NCI-H2081 treated with DMSO at 0.1 percent for 48 hours (cell line): ENCODE measurements at places on chromosomes 3 and 15.

- no peak for DNase-seq
Observed at GRCh38 chr15:67118808-67119207, 53.4 kb downstream of the SMAD3 start.

- DNase-seq = no peak
Observed at GRCh38 chr15:77060546-77060945, 10.4 kb downstream of the TSPAN3 start.

DNA sequence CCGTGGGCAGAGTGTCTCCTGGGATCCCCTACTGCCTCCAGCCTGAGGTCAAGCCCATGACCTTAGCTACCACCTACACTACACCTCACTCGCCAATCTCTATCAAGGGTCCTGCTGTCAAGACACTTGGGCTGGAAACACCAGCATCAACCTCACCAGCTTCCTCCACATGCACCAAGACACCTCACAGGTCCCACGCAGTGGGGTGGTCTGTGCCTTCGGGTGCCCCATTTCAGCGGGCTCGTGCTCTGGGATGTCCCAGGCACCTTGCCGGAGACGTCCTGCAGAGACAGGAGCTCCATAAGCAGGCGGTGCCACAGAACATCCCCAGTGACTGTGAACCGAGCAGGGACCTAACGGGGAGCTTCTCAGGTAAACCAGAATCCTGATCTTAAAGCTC lies 20.0 kb downstream of the CYFIP1 start:
- no peak for DNase-seq

- DNase-seq = no peak
Observed at GRCh38 chr15:35306361-35306981, 221.4 kb upstream of the NANOGP8 start.

GRCh38 chr3:166570102-166570501 lies 732.9 kb upstream of the BCHE start:
- no peak for DNase-seq

GRCh38 chr3:20125897-20126296 lies 60.1 kb downstream of the SGO1 start:
- no peak for DNase-seq

DNA sequence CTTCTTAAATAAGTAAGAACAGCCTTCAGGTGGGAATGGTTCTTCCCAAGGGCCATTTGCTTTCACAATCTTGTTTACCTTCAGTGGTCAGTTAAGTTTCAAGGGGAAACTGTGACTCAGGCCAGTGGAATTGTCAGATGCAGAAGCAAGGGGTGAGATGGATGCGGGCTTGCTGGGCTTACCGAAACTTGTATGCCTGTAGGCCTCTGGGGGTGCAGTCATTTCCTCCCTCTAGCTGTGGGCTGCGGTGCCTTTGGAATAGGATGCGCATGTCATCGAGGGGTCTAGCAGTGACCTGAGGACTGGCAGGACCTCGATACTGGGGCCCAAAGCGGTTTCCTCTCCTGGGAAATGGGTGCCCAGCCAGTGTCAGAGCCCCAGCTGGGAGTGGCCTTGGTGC lies 121.6 kb downstream of the EEFSEC start:
- DNase-seq = no peak

DNA sequence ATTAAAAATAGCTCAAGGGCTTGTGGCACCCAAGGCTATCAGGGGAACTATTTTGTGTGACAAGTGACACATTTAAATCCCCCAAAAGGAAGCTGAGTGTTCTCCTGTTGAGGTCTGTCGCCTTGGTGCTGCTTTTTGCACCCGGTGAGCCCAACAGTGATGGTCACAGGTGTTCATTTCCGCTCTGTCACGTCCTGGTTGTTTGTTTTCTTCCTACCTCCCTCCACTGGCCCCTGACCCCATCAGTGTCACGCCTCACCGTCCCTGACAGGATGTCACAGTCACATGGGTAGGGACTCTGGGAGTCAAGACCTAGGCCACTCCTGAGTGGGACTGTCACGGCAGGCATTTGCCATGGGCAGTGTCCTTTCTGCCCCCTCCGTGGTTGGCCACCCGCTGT lies 11.2 kb downstream of the SLCO3A1 start:
- DNase-seq = no peak

GRCh38 chr15:98755781-98756180 lies 107.4 kb downstream of the IGF1R start:
- no peak for DNase-seq

- DNase-seq = no peak
Observed at GRCh38 chr3:146241523-146242240, 9.2 kb downstream of the PLSCR4 start.

DNA sequence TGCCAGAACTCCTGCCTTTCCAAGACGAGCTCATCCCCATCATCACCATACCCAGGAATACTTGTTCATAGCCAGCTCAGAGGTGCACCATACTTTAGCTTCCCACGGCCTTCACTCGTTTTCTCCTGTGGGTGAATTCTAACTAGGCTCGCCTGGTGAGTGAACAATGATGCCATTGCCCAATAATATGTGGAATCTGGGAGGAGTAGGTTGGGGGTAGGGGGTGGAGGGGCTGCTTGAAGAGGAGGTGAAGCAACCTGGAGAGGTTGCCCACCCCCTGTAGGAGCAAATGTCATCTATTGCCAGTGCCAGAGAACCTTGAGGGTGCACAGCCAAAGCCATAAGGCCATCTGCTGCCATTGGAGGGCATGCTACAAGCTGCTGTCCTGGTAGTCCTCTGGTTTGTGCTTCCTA lies 592 bp upstream of the ZNF445 start:
- DNase-seq = no peak

- DNase-seq = no peak
Observed at GRCh38 chr3:2706144-2706835, 403.9 kb downstream of the IL5RA start.

DNA sequence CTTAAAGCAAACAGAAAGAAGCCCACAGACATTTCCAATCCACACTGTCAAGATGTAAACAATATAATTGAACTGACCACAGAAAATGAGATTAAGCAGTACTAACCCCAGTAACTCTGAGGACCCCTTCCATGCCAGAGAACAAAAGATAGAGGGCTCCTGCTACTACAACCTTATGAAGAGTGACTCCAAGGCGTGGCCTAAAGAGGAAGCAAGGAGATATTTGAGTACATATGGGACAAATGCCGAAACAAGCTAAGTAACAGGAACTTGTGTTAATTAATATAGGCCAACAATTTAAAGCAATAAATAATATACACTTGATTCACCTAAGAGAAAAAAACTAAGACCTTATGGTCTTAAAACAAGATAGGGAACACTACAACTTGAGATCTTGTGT lies 25.0 kb upstream of the VPS39 start:
- DNase-seq = no peak

- DNase-seq = no peak
Observed at GRCh38 chr3:178960181-178960580, 111.4 kb downstream of the ZMAT3 start.

DNA sequence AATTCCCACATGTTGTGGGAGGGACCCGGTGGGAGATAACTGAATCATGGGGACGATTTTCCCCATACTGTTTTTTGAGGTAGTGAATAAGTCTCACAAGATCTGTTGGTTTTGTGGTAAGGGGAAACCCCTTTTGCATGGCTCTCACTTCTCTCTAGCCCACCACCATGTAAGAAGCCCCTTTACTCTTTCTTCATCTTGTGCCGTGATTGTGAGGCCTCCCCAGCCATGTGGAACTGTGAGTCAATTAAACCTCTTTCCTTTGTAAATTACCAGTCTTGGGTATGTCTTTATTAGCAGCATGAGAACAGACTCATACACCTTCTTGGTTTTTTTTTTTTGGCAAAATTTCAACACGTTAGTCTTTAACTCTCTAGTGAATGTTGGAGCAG lies 18.1 kb downstream of the ARL8B start:
- DNase-seq = no peak

- DNase-seq = no peak
Observed at GRCh38 chr15:70875001-70875782, 17.0 kb downstream of the THAP10 start.

GRCh38 chr3:14274612-14274936 lies 96.0 kb downstream of the LSM3 start:
- no peak for DNase-seq

DNA sequence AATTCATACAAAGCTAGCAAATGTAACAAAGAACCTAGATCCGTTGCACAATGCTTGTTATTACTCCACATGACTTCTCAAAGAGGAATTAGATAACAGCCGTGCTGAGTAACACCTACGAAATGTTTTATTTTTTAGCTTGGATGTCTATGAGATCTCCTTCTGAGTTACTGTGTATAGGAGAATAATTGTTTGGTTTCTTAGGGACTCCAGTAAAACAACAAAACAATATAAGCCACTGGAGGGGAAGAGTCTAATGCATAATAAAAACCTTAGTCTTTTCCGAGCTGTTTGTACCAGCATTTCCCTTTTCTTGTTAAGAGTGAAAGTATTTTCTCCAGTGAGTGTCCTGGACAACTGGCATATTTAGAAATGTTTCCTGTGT lies 15.6 kb downstream of the SNAP23 start:
- no peak for DNase-seq

GRCh38 chr3:117921411-117921810 lies 1113.2 kb downstream of the IGSF11 start:
- no peak for DNase-seq

DNA sequence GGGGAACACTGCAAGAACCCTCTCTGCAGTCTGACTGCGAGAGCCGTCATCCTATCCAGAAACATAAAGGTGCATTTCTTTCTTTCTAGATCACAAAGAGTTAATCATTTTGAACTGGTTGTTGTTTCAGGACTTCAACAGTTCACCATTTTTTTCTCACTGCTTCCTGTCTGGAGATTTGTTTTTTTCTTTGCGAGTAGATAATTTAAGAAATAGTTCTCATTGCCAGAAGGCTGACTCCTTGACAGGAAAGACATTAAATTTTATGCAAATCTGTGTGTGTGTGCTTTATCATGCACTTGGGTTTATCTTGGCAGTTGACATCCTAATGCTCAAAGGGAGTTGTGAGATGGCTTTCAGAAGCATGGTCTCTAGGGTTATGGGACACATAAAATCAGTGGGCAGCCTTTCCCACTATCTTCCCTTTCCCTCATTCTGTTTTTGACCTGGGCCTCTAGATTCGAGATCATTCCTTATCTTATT lies 123.5 kb upstream of the TBL1XR1 start:
- DNase-seq = no peak

GRCh38 chr3:23711916-23712494 lies 93.8 kb upstream of the UBE2E1 start:
- no peak for DNase-seq

DNA sequence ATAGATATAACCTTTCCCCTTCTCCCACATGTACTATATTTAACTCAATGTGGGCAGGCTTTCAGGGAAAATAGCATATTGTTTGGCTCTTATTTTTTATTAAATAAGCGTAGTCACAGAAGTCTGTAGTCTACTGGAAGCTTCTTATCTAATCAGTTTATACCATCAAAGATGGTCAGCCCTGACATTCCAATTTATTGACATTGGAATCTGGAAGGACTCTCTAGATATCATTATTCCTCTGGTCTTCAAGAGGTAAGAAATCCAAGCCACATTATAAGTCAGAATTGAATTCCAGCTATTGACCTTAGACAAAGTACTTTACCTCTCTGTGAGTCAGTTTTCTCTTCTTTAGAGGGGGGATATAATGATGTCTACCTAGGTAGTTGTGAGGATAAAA lies 38.5 kb upstream of the SCAANT1 start:
- no peak for DNase-seq

- no peak for DNase-seq
Observed at GRCh38 chr3:151328298-151328995, 902 bp downstream of the P2RY13 start.

DNA sequence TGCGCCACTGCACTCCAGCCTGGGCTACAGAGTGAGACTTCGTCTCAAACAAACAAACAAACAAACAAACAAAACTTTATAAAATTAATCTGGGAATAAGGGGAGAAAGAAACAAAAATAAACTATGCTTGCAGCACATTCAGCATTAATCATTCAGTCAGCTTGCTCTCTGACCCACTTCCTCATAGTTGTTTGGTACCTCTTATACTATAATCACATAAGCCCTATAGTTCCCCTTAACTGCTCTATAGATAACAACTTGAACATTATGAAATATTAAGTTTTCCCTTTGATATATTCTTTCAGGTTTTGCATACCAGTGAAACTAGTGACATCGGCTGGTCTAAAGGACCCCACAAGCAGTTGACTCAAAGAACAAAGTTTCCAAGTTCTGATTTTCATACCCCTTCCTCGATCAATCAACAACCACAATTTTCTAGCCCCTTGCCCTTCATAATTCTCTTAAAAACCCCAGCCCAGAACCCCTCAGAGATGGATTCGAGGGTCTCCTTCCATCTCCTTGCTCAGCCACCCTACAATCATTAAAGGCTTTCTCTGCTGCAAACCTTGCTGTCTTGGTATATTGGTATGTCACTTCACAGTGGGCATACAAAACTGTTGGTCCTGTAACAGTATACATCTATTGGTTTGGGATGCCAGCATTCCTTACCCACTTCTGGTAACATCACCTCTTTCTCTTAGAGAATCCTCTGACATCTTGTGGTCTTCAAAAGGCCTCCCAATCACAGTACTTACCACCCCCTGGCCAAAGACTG lies 26.4 kb downstream of the BCL2L10 start:
- DNase-seq = no peak

- DNase-seq = no peak
Observed at GRCh38 chr3:14911651-14912050, 35.7 kb upstream of the NR2C2 start.

DNA sequence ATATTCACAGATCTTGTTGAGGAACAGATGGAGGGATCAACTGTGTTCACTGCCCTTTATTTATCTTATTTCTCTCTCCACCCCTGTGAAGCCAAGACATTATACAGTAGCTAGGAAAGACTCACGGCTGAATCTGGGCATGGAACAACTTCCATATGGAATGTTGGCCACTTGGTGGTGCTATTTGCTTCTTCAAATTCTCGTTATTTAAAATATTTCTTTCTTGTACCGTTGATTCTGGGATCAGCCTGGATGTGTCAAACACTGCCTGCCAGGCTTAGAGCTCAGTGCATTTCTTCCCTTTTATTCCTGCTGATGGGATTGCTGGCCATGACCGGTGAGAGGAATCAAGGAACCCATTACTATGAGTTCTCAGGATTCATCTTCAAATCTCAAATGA lies 17.5 kb upstream of the GASK1A start:
- DNase-seq = no peak
